RPMI7951 (cell line): ENCODE measurements at places on chromosomes 11 and 22.

- no peak for DNase-seq
These were observed 51.6 kb upstream of the TCF20 start for GRCh38 chr22:42321908-42322561.

DNA sequence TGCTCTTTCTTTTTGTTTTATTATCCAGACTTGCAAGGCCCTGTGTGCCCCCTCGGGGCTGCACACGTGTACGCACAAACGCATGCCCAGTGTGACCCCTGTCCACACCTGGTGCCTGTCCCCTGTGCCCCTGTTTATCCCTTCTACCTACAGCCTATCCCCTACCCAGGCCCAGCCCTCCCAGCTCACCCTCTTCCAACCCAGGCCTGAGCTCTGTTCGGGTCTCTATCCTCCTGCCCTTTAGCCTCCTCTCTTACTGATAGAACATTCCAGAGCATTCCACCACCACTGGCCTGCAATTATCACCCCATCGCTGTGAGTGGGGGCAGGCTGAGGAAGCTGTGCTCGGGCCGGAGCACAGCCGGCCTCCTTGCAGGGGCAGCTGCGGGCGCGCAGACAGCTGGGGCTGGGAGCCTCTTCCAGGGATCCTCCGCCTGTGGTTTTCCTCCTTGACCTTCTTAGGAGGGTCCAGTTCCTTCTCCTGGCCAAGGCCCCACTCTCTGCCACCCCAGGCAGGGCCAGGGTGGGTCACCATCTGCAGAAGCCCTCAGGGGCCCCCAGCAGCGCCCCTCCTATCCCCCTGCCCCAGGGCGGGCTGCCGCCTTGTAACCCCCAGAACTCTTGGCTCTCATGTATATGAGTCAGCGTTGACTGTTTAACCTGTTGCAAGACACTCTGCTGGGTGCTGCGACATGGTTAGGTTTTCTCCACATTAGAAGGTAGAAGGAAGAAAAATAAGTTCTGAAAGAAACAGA, 41.8 kb upstream of the KCNQ1OT1 start:
- DNase-seq = peak; percentile 77

GRCh38 chr11:114399490-114400215, 658 bp downstream of the C11orf71 start:
- DNase-seq = no peak

- peak; percentile 90 for DNase-seq
These were observed 52.9 kb upstream of the FDX1 start for GRCh38 chr11:110376711-110377324.

GRCh38 chr22:17116572-17117330, 4.4 kb downstream of the TMEM121B start:
- no peak for DNase-seq

DNA sequence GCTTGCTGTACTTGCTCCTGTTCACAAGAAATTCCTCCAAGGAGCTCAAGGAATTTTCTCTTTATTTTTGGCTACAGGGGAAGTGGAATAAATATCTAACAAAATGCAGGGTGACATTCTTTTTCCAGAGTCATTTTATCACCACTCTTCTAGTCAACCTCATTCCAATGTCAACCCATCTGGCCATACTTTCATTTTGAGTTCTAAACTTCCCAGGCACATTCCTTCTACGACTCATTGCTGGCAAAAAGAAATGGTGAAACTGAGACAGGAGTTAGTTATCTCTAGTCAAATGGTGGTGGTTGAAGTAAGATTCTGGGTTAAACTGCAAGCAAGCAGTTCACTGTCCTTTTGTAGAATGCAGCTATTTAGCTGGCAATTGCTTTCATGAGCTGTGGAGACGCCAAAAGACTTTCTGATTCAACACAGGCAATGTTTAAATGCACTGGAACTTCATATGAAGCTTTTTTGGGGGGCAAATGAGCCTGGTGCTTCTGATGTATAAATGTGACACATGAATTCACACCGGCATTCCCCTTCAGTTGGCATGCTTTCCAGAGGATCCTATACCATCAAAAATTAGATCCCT, 304.6 kb downstream of the CADM1 start:
- DNase-seq = peak; percentile 19
